ENCODE measurements at places on chromosomes 4 and X. TPM values are rescaled to one million over a fixed set of nuclear protein-coding genes. Genes with fewer than 3 reads are reported as not detected.

GRCh38 chr4:6229095-6229494 is 28.7 kb upstream of the JAKMIP1 start:
- DNase-seq: no peak

DNA sequence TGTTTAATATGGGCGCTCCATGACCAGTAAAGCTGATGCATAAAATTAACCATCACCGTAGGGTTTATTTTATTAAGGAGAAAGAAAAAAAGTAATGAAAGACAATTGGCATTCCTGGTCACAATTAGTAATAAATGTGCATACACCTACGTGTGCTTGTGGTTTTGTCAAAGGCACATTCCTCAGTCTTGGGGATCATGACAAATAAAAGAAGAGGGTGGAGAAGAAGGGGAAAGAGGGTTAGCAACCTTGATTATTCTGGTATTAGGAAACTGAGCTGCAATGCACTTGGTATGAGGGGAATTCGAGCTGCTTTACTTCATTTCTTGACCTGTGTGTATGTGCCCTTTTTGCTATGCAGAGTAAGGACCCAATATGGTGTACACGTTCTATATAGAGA is 1798.3 kb upstream of the PCDH7 start:
- no peak for DNase-seq

DNA sequence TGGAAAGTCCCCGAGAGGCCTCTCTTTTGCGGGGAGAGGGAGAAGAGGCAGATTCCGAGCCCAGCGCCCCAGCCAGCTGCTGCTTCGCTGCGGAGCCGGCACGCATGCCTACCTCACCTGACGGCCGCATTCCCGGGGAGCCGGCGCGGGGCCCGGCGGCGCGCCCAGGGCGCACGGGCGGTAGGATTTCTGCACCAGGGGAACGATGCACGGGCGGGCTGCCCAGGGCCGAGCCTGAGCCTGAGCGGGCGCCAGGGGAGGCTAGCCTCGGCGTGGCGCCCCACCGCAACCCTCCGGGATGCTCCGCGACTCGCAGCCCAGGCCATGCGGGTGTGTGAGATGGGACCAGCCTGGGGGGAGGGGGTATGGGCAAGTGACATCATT is 81.3 kb upstream of the SCML1 start:
- no peak for DNase-seq

The DGKQ gene
- total RNA-seq: 12.2 TPM

- DNase-seq: no peak
Observed at GRCh38 chrX:48451708-48452107, 18.4 kb downstream of the SLC38A5 start.

DNA sequence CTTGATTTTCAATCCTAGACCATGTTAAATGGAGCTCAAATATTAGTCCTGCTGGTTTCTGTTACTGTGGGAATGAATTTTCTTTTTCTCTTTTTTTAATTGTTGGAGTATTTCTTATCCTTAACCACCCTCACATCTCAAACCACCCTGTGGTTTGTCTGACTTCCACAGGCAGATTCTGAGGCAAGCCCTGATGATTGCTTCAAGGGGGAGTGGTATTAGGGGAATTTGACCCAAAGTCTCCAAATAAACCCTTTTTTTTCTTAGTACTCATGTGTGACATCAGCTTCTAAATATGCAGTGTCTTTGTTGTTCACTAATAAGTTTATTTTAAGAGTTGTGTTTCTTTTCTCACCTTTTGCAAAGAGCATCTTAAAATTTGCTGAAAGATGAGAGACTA is 810.3 kb downstream of the IL1RAPL1 start:
- no peak for DNase-seq

GRCh38 chr4:147732518-147733235 is 789 bp downstream of the ARHGAP10 start:
- no peak for DNase-seq

The CT45A7 gene
- total RNA-seq: not detected

DNA sequence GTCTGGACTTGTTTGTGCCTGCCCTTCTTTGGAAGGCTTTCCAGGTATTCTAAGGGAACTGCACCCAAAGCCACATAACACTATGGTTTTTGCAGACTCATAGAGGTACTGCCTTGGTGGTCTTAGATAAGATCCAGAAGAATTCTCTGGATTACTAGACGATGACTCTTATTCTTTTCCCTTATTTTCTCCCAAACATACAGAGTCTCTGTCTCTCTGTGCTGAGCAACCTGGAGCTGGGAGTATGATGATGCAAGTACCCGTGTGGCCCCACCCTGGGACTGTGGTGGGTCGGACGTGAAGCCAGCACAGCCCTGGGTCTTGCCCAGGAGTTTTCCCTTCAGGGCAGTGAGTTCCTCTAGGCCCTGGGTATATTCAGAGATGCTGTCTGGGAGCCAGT is 1342.4 kb upstream of the TENM3 start:
- no peak for DNase-seq

GRCh38 chrX:43474321-43474720 is 181.8 kb upstream of the MAOA start:
- DNase-seq: no peak

- DNase-seq: no peak
Observed at GRCh38 chr4:175062183-175062592, 144.0 kb downstream of the ADAM29 start.

The SLITRK2 gene
- total RNA-seq: 0.59 TPM

GRCh38 chr4:98510757-98511517 is 147.5 kb downstream of the TSPAN5 start:
- no peak for DNase-seq

DNA sequence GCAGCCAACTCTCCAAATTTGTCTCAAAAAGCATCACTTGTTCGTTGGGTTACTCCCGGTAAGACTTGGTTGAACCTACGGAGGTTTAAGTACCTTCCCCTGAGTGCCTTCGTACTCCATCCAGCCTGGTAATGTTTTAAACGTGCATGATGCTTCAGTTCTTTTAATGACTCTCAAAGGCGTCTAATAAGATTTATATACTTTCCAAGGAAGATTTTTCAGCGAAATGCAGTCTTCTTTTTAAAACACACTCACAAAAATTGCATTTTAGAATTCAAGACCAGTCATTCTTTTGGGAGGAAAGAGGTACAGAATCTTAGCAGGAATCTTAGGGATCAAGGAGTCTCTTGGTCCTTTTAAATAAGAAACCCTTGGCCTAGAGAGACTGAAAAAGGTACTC is 430 bp upstream of the TRPC3 start:
- no peak for DNase-seq

The DDX3X gene
- total RNA-seq: 266 TPM

The VSIG1 gene
- total RNA-seq: not detected

GRCh38 chr4:169941141-169941540 is 85.1 kb downstream of the MFAP3L start:
- no peak for DNase-seq

DNA sequence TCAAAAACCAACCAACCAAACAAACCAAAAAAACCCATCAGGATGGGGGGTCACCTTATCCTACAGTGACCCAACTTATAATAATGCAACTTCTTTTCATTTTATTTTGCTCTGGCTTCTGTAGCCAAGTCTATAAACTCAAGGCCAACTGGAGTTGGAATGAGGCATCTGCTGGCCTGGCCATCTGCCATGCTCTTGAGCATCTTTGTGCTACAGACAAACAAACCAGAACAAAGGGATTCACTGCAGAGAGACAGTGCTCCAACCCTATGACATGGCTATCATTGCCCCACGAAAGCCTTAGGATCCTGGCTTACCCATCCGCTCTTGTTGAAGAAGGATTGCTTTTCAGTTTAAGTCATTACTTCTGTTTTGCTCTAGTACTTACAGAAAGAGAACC is 49.2 kb upstream of the SCRG1 start:
- DNase-seq: no peak

The ATP1B4 gene
- not detected for total RNA-seq

The PPEF2 gene
- total RNA-seq: not detected

DNA sequence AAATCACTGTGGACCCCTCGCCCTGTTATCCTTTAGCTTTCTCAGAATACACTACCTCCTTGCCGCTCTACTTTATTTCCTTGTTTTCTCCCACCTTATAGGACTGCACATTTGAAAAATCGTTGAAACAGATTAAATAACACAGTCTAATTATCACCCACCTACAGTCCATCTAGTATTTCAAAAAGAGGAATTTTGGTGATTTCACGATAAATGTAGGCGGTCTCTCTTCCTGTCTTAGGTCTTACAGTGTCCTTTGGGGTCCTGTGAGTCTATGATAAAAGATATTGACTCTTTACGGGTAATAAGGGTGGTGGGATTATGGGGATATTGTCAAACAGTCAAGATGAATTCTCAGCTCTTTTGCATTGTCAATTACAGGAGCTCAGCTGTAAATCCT is 2.4 kb upstream of the TBL1X start:
- no peak for DNase-seq

GRCh38 chr4:113077575-113077974 is 28.1 kb downstream of the ANK2 start:
- DNase-seq: no peak

The SERTM2 gene
- total RNA-seq: not detected

DNA sequence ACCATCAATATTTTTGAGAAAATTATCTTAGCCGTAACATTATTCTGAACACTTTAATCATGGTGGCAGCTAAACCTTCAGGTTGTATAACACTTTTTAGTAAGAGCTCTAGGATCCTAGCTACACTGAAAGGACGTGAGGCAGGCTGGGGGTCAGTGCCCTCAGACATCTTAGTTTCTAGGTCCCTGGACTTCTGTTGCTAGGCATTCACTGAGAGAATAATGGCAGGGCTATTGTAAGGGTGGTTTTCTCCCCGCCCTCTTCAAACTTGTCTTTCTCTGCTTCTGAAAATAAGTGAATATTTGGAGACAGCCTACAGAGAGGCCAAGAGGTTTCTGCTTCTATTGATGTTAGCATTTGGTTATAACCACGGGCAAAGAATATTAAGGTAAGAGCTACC is 15.4 kb upstream of the MMRN1 start:
- no peak for DNase-seq

GRCh38 chr4:181775298-181775697 is 467.9 kb upstream of the TENM3 start:
- no peak for DNase-seq

- DNase-seq: no peak
Observed at GRCh38 chrX:104712515-104712914, 146.5 kb downstream of the IL1RAPL2 start.

DNA sequence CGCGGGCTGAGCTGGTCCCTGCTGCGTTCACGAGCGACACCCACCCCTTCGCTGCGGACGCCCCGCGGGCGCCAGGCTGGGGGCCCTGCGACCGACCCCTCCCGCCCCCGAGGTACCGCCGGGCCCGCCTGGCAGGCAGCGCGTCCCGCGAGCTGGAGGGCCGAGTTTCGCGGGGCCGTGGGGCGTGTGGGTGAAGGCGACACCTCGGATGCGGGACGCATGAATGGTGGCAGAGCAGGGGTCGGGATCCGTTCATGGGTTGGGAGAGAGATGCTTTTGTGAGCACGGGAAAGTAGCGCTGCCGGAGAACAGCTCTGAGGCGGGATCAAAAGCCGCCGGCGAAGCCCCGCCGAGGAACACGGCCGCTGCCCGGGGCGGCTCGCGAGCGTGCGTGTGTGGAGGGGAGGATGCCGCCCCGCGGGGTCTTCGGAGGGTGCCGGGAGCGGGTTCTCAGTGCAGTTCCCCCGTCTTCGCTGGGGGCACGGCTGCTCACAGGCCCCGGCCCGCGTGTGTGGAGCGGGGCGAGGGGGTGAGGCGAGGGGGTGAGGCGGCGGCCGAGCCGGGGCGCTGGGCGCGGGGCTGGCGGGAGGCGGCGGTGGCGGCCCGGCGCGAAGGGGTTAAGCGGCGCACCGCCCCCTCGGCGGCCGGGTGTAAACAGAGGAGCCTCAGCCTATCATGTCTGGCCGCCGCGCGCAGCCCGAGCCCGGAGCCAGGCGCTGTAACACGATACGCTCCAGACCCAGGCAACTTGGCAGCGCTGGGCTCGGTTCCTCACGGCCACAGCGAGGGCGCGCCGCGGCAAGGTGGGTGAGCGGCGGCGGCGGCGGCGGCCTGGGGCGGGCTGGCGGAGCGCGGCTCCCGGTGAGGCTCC is 205.3 kb downstream of the TENM3 start:
- no peak for DNase-seq

- DNase-seq: no peak
Observed at GRCh38 chr4:143260750-143261149, 75.9 kb upstream of the GAB1 start.

The EPHA5 gene
- 1.9 TPM for total RNA-seq

- no peak for DNase-seq
Observed at GRCh38 chr4:104868958-104869357, 277.7 kb upstream of the TET2 start.

The TMSB15B gene
- total RNA-seq: 10.4 TPM

DNA sequence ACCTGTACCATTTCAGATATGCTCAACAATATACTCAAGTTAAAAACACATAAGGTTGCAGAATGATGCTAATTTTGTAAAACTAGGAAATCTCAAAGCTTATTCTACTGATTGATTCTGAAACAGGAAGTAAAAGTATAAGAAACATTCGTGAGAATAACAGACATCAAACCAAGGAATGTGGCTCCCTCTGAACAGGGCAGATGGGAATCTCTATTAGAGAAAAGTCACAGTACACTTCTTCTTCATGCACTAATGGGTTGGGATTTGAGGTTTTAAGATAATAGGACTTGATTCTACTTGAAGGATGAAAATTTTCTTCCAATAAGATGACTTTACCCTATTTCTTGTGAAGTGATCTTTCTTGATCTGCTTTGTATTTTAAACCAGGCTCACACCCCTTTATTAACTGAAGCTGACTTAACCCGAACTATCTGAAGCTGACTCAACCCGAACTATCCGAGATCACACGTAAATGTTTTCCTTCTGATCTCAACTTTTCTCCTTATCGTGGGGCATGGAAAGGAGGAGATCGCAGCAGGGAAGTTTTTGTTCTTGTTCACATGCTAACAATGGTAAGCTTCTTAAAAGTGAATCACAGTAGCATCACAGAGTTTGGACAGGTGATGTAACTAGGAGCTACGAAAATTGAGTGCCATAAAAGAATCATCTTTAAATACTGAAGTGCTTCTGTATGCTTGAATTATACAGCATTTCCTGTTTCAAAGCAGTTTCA is 363.1 kb upstream of the ZFP42 start:
- no peak for DNase-seq

The ZFYVE28 gene
- 11.9 TPM for total RNA-seq

GRCh38 chrX:150364347-150365050 is 1.4 kb downstream of the MAMLD1 start:
- DNase-seq: no peak

GRCh38 chrX:45765767-45766166 is 565.1 kb upstream of the DIPK2B start:
- DNase-seq: no peak

The CXCL10 gene
- not detected for total RNA-seq

DNA sequence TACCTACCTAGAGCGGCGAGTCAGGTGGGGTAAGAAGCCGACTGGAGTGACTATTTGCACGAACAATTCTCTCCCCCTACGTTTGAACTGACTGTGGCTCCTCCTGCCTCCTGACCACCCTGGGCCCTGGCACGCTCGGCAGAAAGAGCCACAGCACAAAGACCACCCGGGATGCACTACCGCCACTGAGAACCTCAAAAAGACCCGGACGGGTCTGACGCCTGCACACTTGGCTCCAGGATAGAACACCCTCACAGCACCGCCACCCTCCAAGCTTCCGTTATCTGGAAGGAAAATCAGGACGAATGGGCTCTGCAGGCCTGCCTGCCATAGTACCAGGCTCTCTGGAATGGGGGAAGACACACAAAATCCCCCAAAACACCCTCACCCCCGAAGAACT is 2.2 kb downstream of the LRPAP1 start:
- DNase-seq: no peak

- DNase-seq: no peak
Observed at GRCh38 chr4:156953951-156954350, 17.6 kb downstream of the PDGFC start.

- no peak for DNase-seq
Observed at GRCh38 chr4:147015491-147015890, 69.8 kb upstream of the TTC29 start.
